ENCODE measurements at places on chromosomes 13 and 19. TPM values are rescaled to one million over a fixed set of nuclear protein-coding genes. Genes with fewer than 3 reads are reported as not detected.

GRCh38 chr13:112330479-112331381 is 45.4 kb upstream of the SPACA7 start:
- no peaks in the 10 kb centered on the region for H3K4me1 ChIP-seq
- no peaks in the 10 kb centered on the region for H3K36me3 ChIP-seq
- no peaks in the 10 kb centered on the region for H3K27me3 ChIP-seq
- no peak for DNase-seq
- no peak overlapping the region for H3K4me3 ChIP-seq
- no peak overlapping the region for H3K27ac ChIP-seq

DNA sequence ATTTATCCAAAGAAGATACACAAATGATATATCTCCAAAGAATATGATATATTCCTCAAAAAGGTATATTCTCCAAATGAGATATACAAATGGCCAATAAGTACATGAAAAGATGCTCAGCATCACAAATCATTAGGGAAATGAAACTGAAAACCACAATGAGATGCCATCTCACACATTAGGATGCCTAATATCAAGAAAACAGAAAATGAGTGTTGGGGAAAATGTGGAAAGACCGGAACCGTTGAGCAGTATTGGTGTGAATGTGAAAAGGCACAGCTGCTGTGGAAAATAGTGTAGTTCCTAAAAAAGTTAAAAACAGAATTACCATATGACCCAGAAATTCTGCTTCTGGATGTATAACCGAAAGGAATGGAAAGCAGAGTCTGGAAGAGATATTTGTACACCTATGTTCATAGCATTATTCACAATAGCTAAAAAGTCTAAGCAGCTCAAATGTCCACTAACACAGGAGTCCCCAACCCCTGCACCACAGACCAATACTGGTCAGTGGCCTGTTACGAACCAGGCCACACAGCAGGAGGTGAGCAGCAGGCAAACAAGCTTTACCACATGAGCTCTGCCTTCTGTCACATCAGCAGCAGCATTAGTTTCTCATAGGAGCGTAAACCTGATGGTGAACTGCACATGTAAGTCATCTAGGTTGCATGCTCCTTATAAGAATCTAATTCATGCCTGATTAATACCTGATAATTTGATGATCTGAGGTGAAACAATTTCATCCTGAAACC is 291.9 kb downstream of the PCDH20 start:
- no peak for DNase-seq
- no peaks in the 10 kb centered on the region for H3K4me1 ChIP-seq
- H3K36me3 ChIP-seq: no peaks in the 10 kb centered on the region
- H3K4me3 ChIP-seq: no peak overlapping the region
- no peak overlapping the region for H3K27ac ChIP-seq

- H3K27me3 ChIP-seq: no peaks in the 10 kb centered on the region
- DNase-seq: no peak
- H3K4me1 ChIP-seq: no peaks in the 10 kb centered on the region
- no peak overlapping the region for H3K4me3 ChIP-seq
Measured at GRCh38 chr13:86760620-86761019, 910.6 kb upstream of the SLITRK5 start.

DNA sequence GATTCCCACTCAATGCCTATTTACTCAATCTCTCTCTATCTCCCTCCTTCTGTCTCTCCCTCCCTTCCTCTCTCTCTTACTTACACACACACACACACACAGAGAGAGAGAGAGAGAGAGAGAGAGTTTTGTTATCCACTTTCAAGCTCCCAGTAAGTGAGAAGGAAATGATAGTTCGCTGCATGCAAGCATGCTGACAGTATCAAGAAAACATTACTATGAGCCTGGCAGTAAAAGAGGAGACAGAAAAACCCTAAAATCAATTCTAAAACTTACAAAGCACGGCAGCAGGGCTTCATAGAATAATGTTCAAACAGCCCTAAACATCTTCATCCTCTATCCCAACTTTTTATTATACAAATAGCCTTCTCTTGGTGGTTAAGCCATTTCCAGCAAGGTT is 171.9 kb downstream of the FOXO1 start:
- no peaks in the 10 kb centered on the region for H3K36me3 ChIP-seq
- DNase-seq: no peak
- no peak overlapping the region for H3K4me3 ChIP-seq
- H3K4me1 ChIP-seq: no peaks in the 10 kb centered on the region

GRCh38 chr13:79283742-79284141 is 122.3 kb downstream of the RBM26 start:
- H3K4me1 ChIP-seq: no peaks in the 10 kb centered on the region
- no peak for DNase-seq
- H3K27me3 ChIP-seq: no peaks in the 10 kb centered on the region
- no peak overlapping the region for H3K4me3 ChIP-seq
- no peak overlapping the region for H3K27ac ChIP-seq

GRCh38 chr13:34721631-34722595 is 220.2 kb upstream of the NBEA start:
- H3K27ac ChIP-seq: no peak overlapping the region
- no peak for DNase-seq
- no peaks in the 10 kb centered on the region for H3K4me1 ChIP-seq
- H3K4me3 ChIP-seq: no peak overlapping the region
- no peaks in the 10 kb centered on the region for H3K27me3 ChIP-seq
- H3K36me3 ChIP-seq: no peaks in the 10 kb centered on the region

GRCh38 chr13:66200555-66200954 is 1029.6 kb downstream of the PCDH9 start:
- H3K4me3 ChIP-seq: no peak overlapping the region
- H3K36me3 ChIP-seq: no peaks in the 10 kb centered on the region
- no peaks in the 10 kb centered on the region for H3K27me3 ChIP-seq

DNA sequence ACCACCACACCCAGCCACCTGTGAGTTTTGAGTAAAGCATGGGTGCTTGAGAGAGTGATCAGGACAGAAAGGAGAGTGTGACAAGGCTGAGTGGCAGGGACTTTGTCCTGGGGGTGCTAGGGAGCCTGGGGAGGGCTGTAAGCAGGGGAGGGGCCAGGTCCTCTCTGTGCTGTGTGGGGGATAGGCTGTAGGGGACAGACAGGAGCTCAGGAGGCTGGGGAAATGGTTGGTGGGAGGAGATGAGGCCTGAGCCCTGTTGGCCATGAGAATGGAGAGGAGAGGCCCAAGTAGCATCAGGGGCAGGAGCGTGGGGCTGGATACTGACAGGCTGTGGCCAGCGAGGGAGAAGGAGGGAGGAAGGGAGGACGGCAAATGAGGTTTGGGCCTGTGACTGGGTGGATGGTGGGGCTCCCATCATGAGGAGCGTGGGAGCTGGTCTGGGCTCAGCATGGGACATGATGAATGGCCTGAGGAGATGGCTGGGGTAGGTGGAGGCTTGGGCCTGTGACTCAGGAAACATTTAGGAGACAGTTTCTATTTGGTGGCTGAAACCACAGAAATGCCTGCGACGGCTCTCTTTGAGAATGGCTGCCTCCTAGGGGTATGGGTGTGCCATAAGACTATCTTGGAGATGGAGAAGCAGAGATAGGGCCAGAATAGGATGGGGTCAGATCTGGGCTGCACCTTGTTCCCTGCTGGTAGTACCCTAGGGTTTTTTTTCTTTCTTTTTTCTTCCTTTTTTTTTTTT is 25.0 kb downstream of the GRIN2D start:
- H3K27ac ChIP-seq: no peak overlapping the region
- H3K36me3 ChIP-seq: no peaks in the 10 kb centered on the region
- H3K4me3 ChIP-seq: no peak overlapping the region
- no peak for DNase-seq
- H3K4me1 ChIP-seq: no peaks in the 10 kb centered on the region
- no peaks in the 10 kb centered on the region for H3K27me3 ChIP-seq

GRCh38 chr19:6057651-6058517 is 52.4 kb downstream of the RFX2 start:
- no peaks in the 10 kb centered on the region for H3K27me3 ChIP-seq
- peak overlapping the region; percentile 76 for H3K27ac ChIP-seq
- no peak for DNase-seq
- H3K36me3 ChIP-seq: no peaks in the 10 kb centered on the region

DNA sequence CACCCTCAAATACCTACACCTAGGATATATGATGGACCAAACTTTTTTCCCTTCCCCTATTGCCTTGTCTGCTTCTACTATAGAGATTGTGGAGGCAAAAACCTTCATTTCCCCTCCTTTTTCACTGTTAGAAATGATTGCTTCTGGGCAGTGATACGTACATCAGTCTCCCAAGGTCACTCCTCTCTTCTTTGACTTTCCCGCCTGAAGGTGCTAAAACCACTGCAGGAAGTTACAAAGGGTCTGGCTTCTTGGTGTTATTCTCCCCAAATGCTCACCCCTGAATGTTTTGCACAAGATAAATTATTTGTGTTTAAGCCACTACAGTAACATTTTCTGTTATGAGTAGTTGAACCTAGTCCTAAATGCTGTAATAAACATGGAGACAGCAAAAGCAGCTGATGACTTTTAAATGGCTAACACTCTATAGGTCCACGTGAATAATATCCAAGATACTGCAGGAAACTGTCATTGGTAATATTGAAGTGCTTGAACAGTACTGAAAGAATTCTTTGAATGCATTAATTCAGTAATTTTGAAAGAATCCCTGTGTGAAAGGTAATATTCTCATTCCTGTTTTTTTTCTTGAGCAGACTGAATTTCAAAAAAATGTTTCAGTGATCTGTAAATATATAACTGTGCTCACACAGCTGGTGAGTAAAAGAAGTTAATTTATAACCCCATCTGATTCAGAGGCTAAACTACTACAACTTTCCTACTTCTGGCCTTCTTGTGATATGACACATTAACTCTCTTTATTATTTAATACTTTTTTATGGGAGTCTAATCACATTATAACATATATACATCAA is 865.1 kb downstream of the EFNB2 start:
- H3K4me3 ChIP-seq: no peak overlapping the region
- H3K4me1 ChIP-seq: no peaks in the 10 kb centered on the region
- no peaks in the 10 kb centered on the region for H3K36me3 ChIP-seq
- H3K27ac ChIP-seq: no peak overlapping the region

DNA sequence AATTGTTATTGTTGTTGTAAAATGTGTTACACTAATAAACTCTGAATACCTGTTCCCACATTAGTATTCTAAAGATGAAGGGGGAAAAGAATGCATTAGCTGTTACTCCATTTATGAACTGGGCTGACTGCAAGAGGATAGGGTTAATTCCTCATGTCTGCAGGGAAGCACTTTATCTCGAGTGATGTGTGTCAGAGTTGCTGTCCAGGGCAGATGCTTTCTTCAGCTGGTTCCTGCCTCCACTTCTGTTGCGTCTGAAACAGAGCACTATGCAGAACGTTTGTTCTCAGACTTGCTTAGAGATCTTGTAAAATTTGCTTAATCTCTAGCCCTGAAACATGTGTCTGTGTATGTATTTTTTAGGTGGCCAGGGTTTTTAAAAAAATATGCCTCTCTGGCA is 318.8 kb downstream of the SPRY2 start:
- H3K4me1 ChIP-seq: no peaks in the 10 kb centered on the region
- H3K27me3 ChIP-seq: no peaks in the 10 kb centered on the region
- no peak overlapping the region for H3K4me3 ChIP-seq
- no peak overlapping the region for H3K27ac ChIP-seq

GRCh38 chr19:28012361-28012760 is 1200.6 kb downstream of the UQCRFS1 start:
- no peaks in the 10 kb centered on the region for H3K27me3 ChIP-seq
- no peak for DNase-seq
- H3K4me3 ChIP-seq: no peak overlapping the region
- H3K4me1 ChIP-seq: no peaks in the 10 kb centered on the region

DNA sequence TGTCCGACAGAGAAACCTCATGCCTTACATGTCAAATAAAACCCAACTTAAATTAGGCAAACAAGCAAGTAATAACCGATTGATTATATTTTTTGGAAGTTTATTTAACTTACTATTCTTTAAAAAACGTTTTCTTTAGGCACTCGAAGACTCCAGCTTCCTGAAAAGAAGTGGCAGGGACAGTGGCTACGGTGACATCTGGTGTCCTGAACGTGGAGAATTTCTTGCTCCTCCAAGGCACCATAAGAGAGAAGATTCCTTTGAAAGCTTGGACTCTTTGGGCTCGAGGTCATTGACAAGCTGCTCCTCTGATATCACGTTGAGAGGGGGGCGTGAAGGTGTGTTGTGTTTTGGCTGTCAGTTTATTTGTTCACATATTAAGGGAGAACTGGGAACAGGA is 164.4 kb downstream of the LMO7 start:
- no peaks in the 10 kb centered on the region for H3K36me3 ChIP-seq
- H3K4me1 ChIP-seq: peaks cover 2% of the 10 kb centered on the region
- no peak overlapping the region for H3K4me3 ChIP-seq
- H3K27ac ChIP-seq: peak overlapping the region; percentile 59
- H3K27me3 ChIP-seq: no peaks in the 10 kb centered on the region

- peak; percentile 81 for DNase-seq
- no peak overlapping the region for H3K4me3 ChIP-seq
- no peaks in the 10 kb centered on the region for H3K27me3 ChIP-seq
- no peaks in the 10 kb centered on the region for H3K36me3 ChIP-seq
- H3K4me1 ChIP-seq: no peaks in the 10 kb centered on the region
Measured at GRCh38 chr19:18046059-18046718, 38.2 kb downstream of the ARRDC2 start.

DNA sequence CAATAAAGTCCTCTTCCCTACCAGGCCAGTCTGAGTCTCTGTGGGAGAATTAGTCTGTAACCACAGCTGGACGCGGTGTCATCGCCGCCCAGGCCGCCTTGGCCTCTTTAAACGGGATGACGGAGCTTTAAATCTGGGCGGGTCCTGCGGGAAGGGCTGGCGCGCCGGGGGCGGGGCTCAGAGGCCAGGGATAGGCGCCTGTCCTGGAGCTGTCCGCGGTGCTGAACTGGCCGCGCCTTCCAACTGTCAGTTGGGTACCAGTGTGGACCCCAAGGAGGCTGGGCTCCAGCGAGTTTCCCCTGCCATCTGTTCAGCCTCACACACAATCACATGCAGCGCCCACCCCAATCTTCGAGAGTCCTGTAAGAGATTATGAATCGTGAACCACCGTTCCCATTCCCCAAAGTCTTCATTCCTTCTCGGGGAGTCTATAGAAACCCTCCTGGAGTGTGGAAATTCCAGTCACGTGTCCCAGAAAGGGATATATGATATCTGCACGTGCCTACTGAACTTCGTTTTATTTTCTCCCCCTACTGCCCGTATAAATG is 11.5 kb downstream of the APLP1 start:
- no peaks in the 10 kb centered on the region for H3K36me3 ChIP-seq
- no peak overlapping the region for H3K4me3 ChIP-seq
- H3K4me1 ChIP-seq: no peaks in the 10 kb centered on the region

- H3K27me3 ChIP-seq: peaks cover 2% of the 10 kb centered on the region
- no peaks in the 10 kb centered on the region for H3K4me1 ChIP-seq
- no peak overlapping the region for H3K27ac ChIP-seq
- no peaks in the 10 kb centered on the region for H3K36me3 ChIP-seq
- DNase-seq: no peak
- H3K4me3 ChIP-seq: no peak overlapping the region
Measured at GRCh38 chr13:70128098-70128497, 19.8 kb upstream of the KLHL1 start.

- H3K4me3 ChIP-seq: peak overlapping the region; percentile 50
- H3K27me3 ChIP-seq: no peaks in the 10 kb centered on the region
- H3K36me3 ChIP-seq: no peaks in the 10 kb centered on the region
- H3K27ac ChIP-seq: no peak overlapping the region
Measured at GRCh38 chr19:56142087-56142787, 1.1 kb downstream of the ZNF444 start.

GRCh38 chr13:41909506-41909905 is 51.4 kb downstream of the VWA8 start:
- no peak for DNase-seq
- H3K27me3 ChIP-seq: no peaks in the 10 kb centered on the region
- no peaks in the 10 kb centered on the region for H3K4me1 ChIP-seq

ZFR2 gene
- not detected for polyA plus RNA-seq

NANOS3 gene
- polyA plus RNA-seq: 2.5 TPM

PDE4C gene
- polyA plus RNA-seq: 0.03 TPM

ZBTB32 gene
- polyA plus RNA-seq: not detected

C19orf81 gene
- not detected for polyA plus RNA-seq

SCEL gene
- polyA plus RNA-seq: 0.18 TPM

FAM83E gene
- 12.3 TPM for polyA plus RNA-seq
